ENCODE measurements at places on chromosomes 2 and 18. TPM values are rescaled to one million over a fixed set of nuclear protein-coding genes. Genes with fewer than 3 reads are reported as not detected.

The AQP4 gene
- total RNA-seq = 1.00 TPM

The SERPINB8 gene
- 0.07 TPM for total RNA-seq

The ALLC gene
- total RNA-seq = not detected

DNA sequence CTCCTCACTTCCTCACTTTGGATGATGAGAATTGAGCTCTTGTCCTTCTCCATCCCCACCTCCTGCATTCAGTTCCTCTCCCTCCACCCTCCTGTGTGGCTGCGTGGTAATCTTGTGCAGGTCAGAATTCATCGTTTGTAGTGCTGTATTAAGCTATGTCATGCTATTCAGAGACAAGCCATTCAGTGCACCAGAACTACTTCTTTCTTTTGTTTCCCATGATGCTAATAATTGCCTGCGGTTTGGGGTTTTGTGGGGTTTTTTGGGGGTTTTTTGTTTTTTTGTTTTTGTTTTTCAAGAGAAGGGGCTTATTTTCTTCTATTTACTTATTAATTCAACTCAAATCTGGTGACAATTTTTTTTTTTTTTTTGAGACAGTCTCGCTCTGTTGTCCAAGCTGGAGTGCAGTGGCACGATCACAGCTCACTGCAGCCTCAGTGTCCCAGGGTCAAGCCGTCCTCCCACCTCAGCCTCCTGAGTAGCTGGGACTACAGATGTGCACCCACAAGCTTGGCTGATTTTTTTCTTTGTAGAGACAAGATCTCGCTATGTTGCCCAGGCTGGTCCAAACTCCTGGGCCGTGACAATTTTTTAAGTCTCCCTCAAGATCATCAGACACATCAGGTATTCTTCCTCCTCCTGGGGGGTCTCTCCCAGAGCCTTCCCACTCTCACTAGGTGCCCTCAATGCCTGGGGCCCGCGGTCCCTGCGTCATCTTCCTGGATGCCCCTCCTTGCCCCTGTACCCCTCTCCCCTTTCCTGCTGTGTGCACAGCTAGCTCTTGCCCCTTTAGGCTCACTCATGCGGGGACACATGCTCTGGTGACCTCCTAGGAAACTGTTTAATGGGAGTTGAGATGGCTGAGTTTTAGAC, 37.8 kb downstream of the MAL start:
- DNase-seq = no peak

DNA sequence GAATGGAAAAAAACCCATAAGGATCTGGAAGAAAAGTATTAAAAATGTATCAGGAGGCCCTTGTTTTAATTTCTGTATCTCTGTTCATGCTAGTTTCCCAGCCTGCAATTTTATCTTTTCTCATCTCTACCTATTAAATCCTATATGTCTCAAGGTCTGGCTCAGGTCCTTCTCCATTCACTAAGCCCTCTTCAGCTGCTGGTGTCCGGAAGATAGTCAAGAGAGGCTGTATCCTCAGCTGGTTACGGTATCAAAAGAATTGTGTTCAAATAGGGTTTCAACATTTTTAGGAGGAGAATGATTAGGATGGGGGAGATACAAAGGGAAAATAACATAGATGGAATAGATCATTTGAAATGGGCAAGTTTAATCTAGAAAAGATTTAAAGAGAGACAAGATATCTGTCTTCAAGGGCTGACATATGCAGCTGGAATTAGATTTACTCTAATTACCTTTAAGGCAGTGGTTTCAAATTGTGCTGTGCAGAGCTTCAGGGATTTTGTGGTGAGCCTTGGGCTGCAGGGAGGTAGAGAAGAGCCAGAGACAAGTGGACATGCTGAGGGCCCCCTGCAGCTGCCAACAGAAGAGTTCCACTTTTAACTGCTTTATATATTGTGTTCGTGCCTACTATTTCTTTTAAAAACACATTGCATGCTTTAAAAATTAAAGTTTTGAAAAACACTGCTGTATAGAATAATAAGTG, 24.1 kb downstream of the GREB1L start:
- no peak for DNase-seq

- no peak for DNase-seq
These were observed 161.9 kb upstream of the EPAS1 start for GRCh38 chr2:46135228-46135855.

DNA sequence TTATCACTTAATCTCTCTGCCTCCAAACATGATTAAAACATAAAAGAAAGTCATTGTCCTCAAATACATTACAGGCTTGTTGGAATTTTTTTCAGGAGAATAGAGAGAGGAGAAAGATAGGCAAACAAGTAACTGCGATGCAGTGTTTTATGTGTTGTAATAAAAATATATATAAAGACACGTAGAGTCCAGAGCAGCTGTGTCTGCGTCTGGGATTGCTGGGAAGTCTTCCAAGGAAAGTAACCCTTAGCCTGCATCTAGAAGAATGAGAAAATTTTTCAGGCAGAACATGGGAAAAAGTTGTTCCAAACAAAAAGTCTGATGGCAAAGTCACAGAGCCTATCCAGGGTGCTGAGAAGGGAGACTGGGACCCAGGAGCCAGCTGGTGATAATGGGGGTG, 91.8 kb upstream of the ST6GAL2 start:
- DNase-seq = no peak

DNA sequence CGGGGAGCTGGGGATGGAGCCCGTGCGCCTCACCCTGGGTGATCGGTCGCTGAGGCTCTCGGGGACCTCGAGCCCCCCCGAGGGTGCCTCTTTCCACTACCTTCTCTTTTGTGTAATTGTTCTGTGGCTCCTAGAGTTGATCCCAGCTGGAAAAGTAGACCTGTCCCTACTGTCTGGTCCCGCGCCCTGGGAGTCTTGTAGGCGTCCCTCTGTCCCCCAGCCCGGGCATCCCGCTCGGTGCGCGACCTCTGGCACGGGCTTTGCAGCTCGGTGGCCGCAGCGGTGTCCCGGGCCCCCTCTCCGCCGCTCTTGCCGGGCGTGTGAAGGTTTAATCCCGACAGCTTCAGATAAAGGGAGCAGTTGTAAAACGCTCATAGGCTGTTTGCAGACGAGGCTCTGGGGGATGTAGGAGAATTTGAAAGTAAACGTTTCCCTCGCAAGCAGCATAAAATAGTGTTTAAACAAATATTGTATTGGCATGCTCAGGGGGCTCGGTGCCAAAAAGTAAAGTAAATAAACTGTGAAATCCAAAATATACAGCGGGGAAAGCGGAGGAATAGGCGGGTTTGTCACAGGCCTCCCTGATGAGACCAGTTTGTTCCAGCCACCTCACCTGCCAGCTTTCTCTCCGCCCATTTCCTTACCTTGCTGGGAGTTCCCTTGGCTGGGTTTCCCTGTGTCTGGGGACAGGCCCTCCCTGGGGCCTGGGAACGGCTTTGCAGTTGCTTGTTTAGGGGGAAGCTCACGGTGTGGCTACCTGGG, 1.9 kb downstream of the GLI2 start:
- DNase-seq = peak; percentile 73

DNA sequence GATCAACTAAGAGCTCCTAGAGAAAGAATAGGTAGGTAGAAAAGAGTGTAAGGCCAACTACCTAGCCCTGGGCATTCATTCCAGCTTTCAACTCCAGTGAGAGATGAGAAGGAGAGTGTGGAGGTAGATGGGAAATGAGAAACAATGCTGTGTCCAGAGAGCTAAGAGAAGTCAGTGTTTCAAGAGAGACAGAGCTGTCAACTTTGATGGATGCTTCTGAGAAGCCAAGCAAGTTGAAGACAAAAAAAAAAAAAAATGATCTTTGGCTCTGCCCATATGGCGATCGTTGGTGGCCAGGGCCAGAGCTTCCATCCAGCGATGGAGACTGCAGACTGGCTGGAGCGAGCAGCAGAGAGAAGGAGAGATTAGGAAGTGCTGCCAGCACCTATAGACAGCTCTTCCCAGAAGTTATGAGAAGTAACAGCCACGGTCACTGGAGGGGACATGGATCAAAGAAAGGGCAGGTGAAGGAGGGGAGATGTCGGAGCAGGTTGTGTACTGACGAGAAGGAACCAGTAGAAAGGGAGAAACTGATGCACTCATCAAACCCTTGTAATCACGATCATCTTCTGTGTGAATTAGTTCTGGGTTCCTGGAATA, 112.4 kb upstream of the PPP1CB start:
- DNase-seq = no peak
